ENCODE measurements at places on chromosomes 6 and 20.

DNA sequence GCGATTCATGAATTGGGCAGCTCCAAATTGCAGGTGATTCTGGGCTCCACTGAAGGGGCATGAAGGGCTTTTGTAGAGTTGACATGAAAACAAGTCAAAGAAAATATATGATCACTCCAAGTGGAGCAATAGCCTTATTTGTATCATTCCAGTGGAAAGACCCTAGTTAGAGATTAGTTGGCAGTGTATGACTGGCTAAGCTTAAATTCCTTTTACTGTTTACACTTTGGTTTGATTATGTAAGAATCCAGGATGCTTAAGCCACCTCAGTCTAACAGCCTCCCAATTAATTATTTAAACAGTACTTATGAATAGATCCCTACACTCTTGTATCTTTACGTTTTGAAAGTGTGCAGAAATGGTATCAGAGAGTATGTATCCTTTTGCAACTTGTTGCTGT is 712.4 kb downstream of the KIF16B start:
- DNase-seq = no peak

DNA sequence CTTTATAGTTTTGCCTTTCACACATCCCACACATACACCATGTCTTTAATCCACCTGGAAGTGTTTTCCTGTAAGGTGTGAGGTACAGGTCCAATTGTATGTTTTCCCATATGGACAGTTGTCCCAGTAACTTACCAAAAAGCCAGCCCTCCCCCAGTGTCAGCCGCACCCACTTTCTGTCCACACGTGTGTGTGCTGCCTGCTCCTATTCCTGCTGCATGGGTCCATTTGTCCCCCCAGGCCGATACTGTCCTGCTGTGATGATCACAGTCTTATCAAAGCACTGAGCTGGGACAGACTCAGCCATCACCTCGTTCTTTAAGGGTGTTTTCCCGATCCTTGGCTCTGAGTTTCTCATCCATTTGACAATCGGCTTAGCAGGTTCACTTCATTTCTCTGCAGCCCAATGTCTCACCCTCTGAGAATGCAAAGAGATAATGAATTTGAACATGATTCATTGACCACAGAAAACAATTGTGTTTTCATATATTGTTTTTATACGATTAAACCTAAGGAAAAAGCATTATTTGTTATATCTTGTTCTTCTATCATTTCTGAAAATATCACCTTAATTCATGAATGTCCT is 9.6 kb downstream of the VSX1 start:
- peak; percentile 28 for DNase-seq

DNA sequence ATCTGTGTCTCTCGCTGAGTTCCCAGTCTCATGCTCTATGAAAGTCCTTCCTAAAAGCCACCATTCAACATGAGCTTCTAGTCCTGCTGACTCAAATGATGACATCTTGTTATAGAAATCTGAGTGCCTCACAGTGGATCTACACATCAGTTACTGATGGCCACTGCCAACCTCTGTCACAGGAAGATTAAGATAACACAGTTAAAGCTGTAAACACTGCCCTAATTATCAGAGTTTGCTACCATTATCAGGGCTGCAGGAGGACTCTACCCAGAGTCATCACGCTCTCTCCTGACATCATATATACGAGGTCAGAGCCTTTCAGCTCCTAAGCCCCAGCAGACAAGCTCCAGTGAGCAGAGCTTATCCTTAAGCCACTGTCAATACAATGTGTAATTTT is 63.2 kb downstream of the HIVEP2 start:
- no peak for DNase-seq

DNA sequence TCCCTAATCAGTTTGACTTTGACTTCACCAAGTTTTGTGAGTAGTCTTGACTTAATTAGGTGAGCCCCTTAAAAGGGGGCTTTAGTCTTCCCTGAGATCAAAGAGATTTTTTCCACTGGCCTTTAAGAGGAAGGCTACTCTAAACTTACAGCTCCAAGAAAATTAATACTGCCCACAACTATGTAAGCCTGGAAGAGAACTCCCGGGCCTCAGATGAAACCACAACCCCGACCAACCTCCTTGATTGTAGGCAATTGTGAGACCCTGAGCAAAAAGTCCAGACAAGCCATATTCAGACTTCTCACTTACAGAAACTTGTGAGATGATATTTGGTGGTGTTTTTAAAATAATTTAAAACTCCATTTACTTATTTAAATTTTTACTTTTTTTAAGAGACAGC is 18.1 kb downstream of the SNX3 start:
- DNase-seq = no peak

DNA sequence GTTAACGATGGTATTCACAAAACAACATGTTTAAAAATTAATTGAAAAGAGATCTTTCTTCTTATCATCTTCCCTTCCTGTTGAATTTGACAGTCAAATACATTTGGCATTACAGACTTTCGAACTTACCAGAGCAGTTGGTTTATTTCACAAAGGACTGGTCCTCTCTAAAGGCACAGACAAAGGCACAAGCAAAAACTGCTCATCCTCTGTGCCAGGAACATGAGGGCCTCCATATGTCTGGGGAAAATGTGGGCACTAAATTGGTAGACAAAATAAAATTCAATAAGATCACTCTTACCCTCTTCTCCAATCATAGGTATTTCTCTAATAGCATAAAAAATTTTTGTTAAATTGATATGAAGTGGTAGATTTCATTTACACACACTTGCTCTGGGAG is 40.4 kb downstream of the SYNE1 start:
- no peak for DNase-seq

- no peak for DNase-seq
These were observed 50.5 kb downstream of the MCUR1 start for GRCh38 chr6:13763740-13764381.

DNA sequence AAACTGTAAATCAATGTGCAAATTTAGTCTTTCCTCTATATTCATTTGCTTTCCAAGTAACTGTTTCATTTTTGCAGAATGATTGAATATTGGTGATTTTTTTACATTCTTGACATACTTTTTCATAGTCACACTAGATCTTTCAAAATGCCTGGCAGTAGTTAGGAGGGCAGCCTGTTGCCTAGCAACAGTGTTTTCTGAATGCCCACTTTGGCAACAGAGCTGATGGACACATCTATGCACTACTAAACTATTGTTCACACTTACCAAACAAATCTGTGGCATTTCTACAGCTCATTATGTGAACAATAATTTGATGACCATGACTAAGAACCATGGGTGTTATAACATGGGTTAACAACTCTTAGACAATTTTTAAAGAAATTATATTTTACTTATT is 438.0 kb upstream of the IMPG1 start:
- no peak for DNase-seq

GRCh38 chr6:77448546-77448945 is 14.7 kb downstream of the HTR1B start:
- DNase-seq = no peak

DNA sequence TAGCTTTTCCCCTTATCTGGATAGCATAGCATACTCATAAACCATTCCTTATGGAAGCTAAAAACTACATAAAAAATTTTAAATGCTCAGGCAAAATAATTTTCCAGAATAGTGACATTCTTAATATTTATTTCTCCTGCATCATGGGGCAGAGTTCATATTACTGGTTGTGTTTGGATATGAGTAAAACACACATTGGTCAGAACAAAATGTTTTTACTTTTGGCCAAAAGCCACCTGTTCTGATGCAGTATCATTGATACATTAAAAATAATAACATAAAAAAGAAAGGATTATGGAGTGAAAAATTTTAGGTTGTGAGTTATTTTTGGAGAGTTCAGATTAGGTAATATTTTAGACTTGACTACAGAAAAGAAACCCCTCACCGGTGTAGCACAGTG is 33.6 kb downstream of the TRAM2 start:
- DNase-seq = no peak

DNA sequence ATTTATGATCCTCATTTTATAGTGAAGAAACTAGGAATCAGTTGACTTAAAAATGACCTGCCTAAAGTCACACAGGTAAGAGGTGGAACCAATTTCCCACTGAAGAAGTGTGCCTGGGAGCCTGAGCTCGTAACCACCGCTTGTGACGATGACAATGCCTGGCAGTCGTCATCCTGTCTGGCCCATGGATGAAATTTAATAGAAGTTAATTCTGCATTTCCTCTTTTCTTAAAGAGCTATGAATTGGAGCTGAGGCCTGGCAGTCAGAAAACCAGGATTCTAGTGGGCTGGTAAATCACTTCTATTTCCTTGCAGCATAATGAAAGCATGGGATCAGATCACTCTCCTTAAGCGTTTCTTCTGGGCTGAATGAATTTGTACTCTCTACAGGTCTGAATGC is 200.0 kb upstream of the SGK1 start:
- DNase-seq = no peak

GRCh38 chr6:139294090-139294489 is 2.3 kb upstream of the TXLNB start:
- DNase-seq = no peak

- no peak for DNase-seq
These were observed 137.5 kb upstream of the PTPN1 start for GRCh38 chr20:50372770-50373088.

GRCh38 chr6:24391756-24392405 is 10.9 kb upstream of the MRS2 start:
- DNase-seq = no peak

DNA sequence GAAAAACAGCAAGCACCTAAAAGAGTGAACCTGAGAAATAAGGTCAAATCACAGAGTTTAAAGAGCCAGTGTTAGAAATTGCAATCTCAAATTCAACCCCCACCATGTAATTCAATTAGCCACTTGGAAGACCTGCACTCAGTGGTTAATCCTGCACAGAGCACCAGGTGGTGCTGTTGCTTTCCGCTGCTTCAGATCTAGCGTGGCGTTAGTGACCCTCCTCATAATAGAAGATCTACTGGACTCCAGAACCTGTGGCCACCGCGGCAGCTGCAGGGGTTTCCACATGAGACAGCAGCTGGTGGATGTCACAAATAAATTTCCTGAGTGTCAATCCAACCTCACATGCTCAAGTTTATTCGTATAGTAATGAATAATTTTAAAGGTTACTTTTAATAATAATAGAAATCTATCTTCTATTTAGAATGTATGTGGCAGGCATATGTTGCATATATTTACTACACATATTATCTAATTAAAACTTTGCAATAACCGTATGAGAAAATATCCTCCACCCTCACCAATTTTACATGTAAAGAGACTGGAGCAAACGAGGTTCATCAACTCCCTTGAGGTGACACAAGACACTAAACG is 84.4 kb downstream of the SYNE1 start:
- peak; percentile 65 for DNase-seq

GRCh38 chr6:91043751-91044150 is 456.9 kb upstream of the MAP3K7 start:
- no peak for DNase-seq

GRCh38 chr20:4813863-4814695 is 92.4 kb downstream of the PRND start:
- no peak for DNase-seq

- DNase-seq = no peak
These were observed 29.5 kb downstream of the GLP1R start for GRCh38 chr6:39077882-39078594.

DNA sequence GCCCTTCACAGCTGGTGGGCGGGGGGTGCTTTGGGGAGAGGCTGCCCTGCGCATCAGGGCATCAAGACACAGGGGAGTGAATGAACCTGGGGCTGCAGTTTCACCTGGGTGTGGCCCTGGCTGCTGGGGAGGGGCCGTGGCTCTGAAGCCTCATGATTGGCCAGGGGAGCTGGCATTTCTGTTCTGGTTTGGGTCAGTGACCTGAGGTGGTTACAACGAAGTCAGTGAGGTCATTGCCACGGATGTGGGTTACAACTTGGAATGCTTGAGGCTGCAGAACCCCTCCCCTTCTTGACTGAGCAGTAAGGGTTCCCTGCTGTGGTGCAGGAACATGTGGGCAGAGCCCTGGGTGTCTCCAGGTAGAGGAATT is 3.0 kb downstream of the TCEA2 start:
- DNase-seq = peak; percentile 54

GRCh38 chr6:84417260-84417659 is 189.8 kb upstream of the CEP162 start:
- peak; percentile 8 for DNase-seq

DNA sequence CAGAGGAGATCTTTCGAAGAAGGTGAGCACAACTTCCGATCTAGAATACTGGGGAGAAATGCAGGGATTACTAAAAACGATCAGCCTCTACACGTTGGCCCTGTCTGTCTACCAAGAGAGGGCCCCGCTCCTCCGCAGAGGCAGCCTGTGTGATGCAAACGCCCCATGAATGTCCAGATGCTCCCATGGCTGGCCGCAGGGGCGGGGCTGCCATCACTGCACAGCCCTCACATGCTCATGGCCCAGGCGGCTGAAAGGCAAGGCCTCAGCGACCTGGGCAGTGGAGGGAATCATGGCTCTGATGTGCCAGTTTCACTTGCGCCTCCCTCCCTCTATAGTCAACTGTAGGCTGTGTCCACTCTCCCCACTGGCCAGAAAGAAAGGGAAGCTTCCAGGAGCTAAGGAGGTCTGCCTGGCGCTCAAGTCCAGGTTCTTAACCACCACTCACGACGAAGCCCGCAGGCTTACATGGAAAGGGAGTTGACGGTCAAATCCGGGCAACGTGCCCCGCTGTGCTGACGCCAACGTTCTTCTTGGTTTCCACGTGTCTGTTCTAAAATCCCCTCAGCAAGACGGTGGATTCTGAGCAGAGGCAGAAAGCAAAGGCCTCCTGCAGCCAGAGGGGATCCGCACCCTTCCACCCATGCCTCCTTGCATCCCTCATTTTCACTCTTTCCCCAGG is 14.2 kb downstream of the PXDC1 start:
- no peak for DNase-seq

GRCh38 chr6:155439376-155439775 is 16.3 kb downstream of the NOX3 start:
- DNase-seq = no peak

DNA sequence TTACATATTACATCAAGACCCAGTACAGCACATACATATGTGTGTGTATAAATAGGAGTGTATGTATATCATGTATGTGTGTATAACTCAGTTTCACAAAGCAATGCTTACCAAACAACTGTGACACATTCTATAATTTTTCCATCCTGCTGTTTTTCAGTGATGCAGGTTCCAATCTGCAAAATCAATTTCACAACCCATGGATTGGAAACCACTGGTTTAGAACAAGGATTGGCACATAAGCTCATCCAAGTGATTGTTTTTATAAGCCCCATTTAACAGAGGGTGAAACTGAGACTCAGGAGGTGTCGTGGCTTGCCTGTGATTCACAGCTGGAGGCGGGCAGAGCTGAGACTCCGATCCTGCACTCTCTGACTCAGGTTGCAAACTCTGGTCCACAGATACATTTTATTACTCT is 158.2 kb downstream of the ZMYND8 start:
- DNase-seq = no peak

GRCh38 chr6:63785006-63785405 is 149.4 kb downstream of the PHF3 start:
- DNase-seq = no peak

- no peak for DNase-seq
These were observed 52.8 kb upstream of the RIPOR2 start for GRCh38 chr6:24988562-24988961.
